ENCODE measurements at places on chromosomes 7 and 10. TPM values are rescaled to one million over a fixed set of nuclear protein-coding genes. Genes with fewer than 3 reads are reported as not detected.

Gene FAM25G
- polyA plus RNA-seq: not detected

Gene KIF5B
- polyA plus RNA-seq: 25.1 TPM

Gene ASB10
- polyA plus RNA-seq: 0.05 TPM

Gene ADRB1
- polyA plus RNA-seq: 0.43 TPM

Gene HOXA6
- polyA plus RNA-seq: not detected

Gene AGMO
- 0.03 TPM for polyA plus RNA-seq

Gene CYP3A7
- not detected for polyA plus RNA-seq

Gene MPP7
- polyA plus RNA-seq: 6.7 TPM

Gene CPN1
- not detected for polyA plus RNA-seq

Data from stomach (tissue), 19 donors.